ENCODE measurements at places on chromosomes 1 and 21. TPM values are rescaled to one million over a fixed set of nuclear protein-coding genes. Genes with fewer than 3 reads are reported as not detected.

PLA2G2D gene
- not detected for total RNA-seq

NPR1 gene
- 0.26 TPM for total RNA-seq

CLK2 gene
- total RNA-seq, result 49.0 TPM

DPM3 gene
- 98.1 TPM for total RNA-seq

PADI2 gene
- total RNA-seq, result 0.04 TPM

CNR2 gene
- not detected for total RNA-seq

TNNI3K gene
- 0.23 TPM for total RNA-seq

SDHB gene
- total RNA-seq, result 187 TPM

CD34 gene
- not detected for total RNA-seq

ANXA9 gene
- total RNA-seq, result 2.7 TPM

EPHB2 gene
- 8.0 TPM for total RNA-seq

PIK3CD gene
- total RNA-seq, result 8.9 TPM

PGD gene
- 82.7 TPM for total RNA-seq

TMEM52 gene
- total RNA-seq, result 1.2 TPM

CRYAA gene
- total RNA-seq, result not detected

CD53 gene
- not detected for total RNA-seq

AKR7A3 gene
- 1.2 TPM for total RNA-seq

TRIM63 gene
- not detected for total RNA-seq

APOBEC4 gene
- total RNA-seq, result not detected

TCHHL1 gene
- total RNA-seq, result not detected

PAQR6 gene
- total RNA-seq, result 20.0 TPM

COL11A1 gene
- 0.30 TPM for total RNA-seq

BACE2 gene
- 64.2 TPM for total RNA-seq

HUNK gene
- not detected for total RNA-seq

LRIF1 gene
- 8.2 TPM for total RNA-seq

LCE2B gene
- not detected for total RNA-seq

ETV3L gene
- not detected for total RNA-seq

LCA5L gene
- total RNA-seq, result 0.90 TPM

RGS8 gene
- 0.04 TPM for total RNA-seq

NECTIN4 gene
- total RNA-seq, result 0.27 TPM

CYYR1 gene
- 0.21 TPM for total RNA-seq

CLDN17 gene
- not detected for total RNA-seq

MXRA8 gene
- 0.77 TPM for total RNA-seq

SPRR2F gene
- not detected for total RNA-seq

AIRE gene
- total RNA-seq, result not detected

CELA2A gene
- total RNA-seq, result not detected

PLEKHN1 gene
- total RNA-seq, result 4.1 TPM

LYPD8 gene
- total RNA-seq, result 0.56 TPM

LRRN2 gene
- total RNA-seq, result not detected

NUDT17 gene
- total RNA-seq, result 11.0 TPM

EPS8L3 gene
- not detected for total RNA-seq

PDPN gene
- 0.80 TPM for total RNA-seq

CA6 gene
- not detected for total RNA-seq

FCRL4 gene
- not detected for total RNA-seq

WLS gene
- total RNA-seq, result 32.0 TPM

CKS1B gene
- 226 TPM for total RNA-seq

KDF1 gene
- not detected for total RNA-seq

CATSPERE gene
- total RNA-seq, result not detected

CFHR4 gene
- total RNA-seq, result not detected

SWT1 gene
- 2.2 TPM for total RNA-seq

IRF6 gene
- 0.04 TPM for total RNA-seq

SPATA17 gene
- 2.4 TPM for total RNA-seq

POLR3C gene
- total RNA-seq, result 79.1 TPM

GRHL3 gene
- total RNA-seq, result 0.45 TPM

GAS5 gene
- total RNA-seq, result 758 TPM

PCAT6 gene
- not detected for total RNA-seq

IFI44 gene
- 23.5 TPM for total RNA-seq

PRRX1 gene
- total RNA-seq, result 34.6 TPM

Measured in A375 (cell line).